Purkinje cell (primary cell): ENCODE measurements at places on chromosomes 5 and 9. TPM values are rescaled to one million over a fixed set of nuclear protein-coding genes. Genes with fewer than 3 reads are reported as not detected.

Gene TMEM215
- polyA plus RNA-seq, result 0.69 TPM in 1 of 2 replicates, not detected in the other

Gene DYNC2I2
- 0.14 and 0.77 TPM in 2 replicates for polyA plus RNA-seq

Gene SCAMP1
- polyA plus RNA-seq, result 126 and 151 TPM in 2 replicates

Gene RPS14
- polyA plus RNA-seq, result 798 and 834 TPM in 2 replicates

Gene GNA14
- polyA plus RNA-seq, result 5.8 and 7.1 TPM in 2 replicates

Gene NFIL3
- 23.3 and 34.6 TPM in 2 replicates for polyA plus RNA-seq

Gene SLC36A2
- polyA plus RNA-seq, result not detected in 2 replicates

Gene ANKRD31
- polyA plus RNA-seq, result 0.32 and 0.42 TPM in 2 replicates

Gene CARTPT
- polyA plus RNA-seq, result 5.1 TPM in 1 of 2 replicates, not detected in the other

Gene PCSK5
- 2.8 and 3.4 TPM in 2 replicates for polyA plus RNA-seq

Gene SLC6A19
- polyA plus RNA-seq, result not detected in 2 replicates

Gene IFNB1
- not detected in 2 replicates for polyA plus RNA-seq

Gene PRR16
- polyA plus RNA-seq, result 0.25 TPM in 1 of 2 replicates, not detected in the other

Gene FOXD4
- not detected in 2 replicates for polyA plus RNA-seq

Gene NMUR2
- 1.6 TPM in 1 of 2 replicates, not detected in the other for polyA plus RNA-seq

Gene SCGB3A2
- polyA plus RNA-seq, result not detected in 2 replicates

Gene IGFBPL1
- 1.3 TPM in 1 of 2 replicates, not detected in the other for polyA plus RNA-seq

Gene EIF4E1B
- polyA plus RNA-seq, result not detected in 2 replicates

Gene PDE6A
- not detected in 2 replicates for polyA plus RNA-seq

Gene EFNA5
- polyA plus RNA-seq, result 28.3 and 33.8 TPM in 2 replicates

Gene SV2C
- 50.4 and 53.8 TPM in 2 replicates for polyA plus RNA-seq

Gene STKLD1
- polyA plus RNA-seq, result 4.9 TPM in 1 of 2 replicates, not detected in the other

Gene BARHL1
- polyA plus RNA-seq, result not detected in 2 replicates

Gene PCDHAC1
- polyA plus RNA-seq, result 11.6 and 30.0 TPM in 2 replicates

Gene SHISAL2B
- polyA plus RNA-seq, result not detected in 2 replicates

Gene ZFP62
- 21.7 and 43.9 TPM in 2 replicates for polyA plus RNA-seq

Gene CDH12
- polyA plus RNA-seq, result 15.5 and 20.3 TPM in 2 replicates

Gene GPX3
- 2.3 and 6.8 TPM in 2 replicates for polyA plus RNA-seq

Gene NTNG2
- 0.13 and 0.28 TPM in 2 replicates for polyA plus RNA-seq
